ENCODE measurements at places on chromosomes 1 and 21.

DNA sequence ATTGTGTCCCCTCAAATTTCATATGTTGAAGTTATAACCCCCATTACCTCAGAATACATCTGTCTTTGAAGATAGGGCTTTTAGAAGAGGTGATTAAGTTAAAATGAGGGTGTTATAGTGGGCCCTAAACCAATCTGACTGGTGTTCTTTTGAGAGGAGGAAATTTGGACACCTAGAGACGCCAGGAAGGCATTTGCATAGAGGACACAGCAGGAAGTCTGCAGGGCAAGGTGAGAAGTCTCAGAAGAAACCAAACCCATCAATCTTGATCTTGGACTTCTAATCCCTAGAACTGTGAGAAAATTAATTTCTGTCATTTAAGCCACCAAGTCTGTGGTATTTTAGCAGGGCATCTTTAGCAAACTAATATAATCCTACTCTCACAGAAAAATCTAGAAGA lies 13.0 kb downstream of the GOLPH3L start:
- DNase-seq: no peak

DNA sequence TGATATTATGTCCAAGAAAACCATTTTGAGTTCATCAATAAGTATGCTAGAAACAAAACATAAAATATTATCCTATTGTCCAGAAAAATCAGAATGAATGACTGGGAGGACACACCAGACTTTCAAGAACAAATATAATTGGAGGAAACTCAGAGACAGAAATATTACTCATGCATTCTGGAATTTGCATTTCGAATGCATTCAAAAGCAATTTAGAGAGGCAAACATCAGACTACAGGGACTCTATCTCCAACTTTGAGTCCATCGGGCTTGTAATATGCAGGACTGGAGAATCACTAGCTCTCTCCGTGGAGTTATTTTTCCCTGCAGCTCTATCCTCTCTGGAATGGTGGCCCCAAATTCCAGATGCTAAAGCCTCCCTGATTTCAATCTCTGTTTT lies 161.8 kb downstream of the CDC42BPA start:
- DNase-seq: no peak

- DNase-seq: no peak
These were observed at the start of gene KRTAP10-8 for GRCh38 chr21:44612029-44612486. TSS of gene KRTAP10-8 (plus strand) at chr21:44612079. CDS start at chr21:44612101, 22 bp downstream.

GRCh38 chr1:5005171-5005570 lies 350.8 kb downstream of the AJAP1 start:
- DNase-seq: no peak

DNA sequence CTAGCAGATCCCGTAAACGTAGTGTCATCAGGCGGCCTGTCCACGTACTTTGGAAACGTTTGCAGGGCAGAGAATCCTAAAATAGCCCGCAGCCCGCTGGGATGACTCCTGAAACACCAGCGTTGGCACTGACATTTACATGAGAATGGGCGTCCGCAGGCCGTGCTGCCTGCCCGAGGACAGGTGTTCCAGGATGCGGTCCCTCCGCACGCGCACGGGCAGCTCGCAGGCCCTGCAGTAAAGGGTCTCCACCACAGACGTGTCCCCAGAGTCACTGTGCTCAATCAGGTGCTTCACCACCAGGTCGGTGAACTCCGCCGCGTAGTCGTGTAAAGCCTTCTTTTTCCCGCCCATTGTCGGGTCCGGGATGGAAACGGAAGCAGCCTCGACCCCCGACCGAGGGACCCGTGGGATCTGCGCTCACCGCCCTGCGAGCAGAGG lies 5.8 kb upstream of the CCDC27 start:
- no peak for DNase-seq

DNA sequence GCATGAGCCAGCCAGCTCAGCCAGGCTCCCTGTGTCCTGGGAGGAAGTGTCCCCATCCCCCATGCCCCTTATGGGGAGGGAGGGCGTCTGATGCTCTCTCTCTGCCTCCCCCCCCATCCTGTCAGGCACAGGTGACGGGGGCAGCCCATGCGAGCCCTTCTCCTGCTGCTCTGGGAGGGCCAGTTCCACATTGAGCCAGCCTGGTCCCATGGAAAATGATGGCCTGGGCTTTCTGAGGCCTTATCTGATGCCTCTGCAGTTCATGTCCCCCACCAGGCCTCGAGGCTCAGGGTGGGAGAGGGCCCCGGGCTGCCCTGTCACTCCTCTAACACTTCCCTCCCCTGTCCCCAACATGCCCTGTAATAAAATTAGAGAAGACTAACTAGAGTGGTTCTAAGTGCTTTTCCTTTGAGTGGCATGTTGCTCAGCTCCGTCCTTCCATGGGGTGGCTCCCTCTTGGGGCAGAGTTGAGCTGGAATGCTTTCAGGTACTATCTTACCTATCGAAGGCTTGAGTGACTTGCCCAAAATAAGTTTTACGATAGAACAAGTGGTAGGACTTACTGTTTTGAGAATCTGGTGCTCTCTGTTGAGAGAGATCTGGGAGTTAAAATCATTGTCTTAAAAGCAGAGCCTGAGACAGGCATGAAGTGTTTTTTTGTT lies 1.8 kb upstream of the MTFR1L start:
- DNase-seq: no peak

GRCh38 chr1:215084621-215085020 lies 2.1 kb downstream of the KCNK2 start:
- DNase-seq: no peak

GRCh38 chr1:179818260-179818659 lies 59.3 kb downstream of the TOR1AIP2 start:
- DNase-seq: no peak

DNA sequence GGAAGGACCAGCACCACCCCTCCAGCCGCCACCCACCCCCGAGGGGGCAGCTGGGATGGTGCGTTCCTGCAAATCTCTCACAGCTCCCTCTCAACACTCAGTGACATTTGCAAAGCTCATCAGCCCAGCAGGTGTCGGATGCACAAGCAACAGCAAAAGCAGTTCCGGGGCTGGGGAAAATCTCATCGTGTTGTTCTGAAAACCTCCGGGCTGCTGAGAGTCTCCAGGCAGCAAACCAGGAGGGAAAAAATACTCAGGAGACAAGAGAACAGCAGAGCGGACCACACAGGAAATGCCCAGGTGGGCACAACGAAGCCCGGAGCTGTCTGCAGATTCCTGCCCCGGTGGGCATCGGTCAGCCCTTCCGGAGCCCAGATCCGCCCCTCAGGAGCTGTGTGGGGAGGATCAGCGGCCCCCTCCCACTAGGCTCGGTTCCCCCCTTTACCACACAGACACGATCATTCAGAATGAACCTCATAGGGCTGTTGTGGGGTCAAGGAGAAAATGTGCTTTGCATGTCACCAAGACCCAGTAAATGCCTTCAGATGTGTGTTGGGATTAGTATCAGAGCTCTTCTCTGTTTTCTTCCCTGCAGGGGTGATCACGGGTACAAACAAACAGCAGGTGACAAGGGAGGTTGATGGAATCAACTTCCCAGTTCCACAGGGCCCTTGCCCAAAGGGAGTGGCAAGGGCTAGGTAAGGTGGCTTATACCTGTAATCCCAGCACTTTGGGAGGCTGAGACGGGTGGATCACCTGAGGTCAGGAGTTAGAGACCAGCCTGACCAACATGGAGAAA lies 127.0 kb upstream of the TIAM1 start:
- DNase-seq: no peak

GRCh38 chr1:16605532-16606505 lies 7.5 kb downstream of the NBPF1 start:
- DNase-seq: no peak

GRCh38 chr1:191913260-191913977 lies 244.8 kb upstream of the RGS18 start:
- no peak for DNase-seq

- no peak for DNase-seq
These were observed 594 bp downstream of the HDGF start for GRCh38 chr1:156750711-156751450.

- DNase-seq: no peak
These were observed 95.5 kb upstream of the RALGPS2 start for GRCh38 chr1:178629252-178630154.

DNA sequence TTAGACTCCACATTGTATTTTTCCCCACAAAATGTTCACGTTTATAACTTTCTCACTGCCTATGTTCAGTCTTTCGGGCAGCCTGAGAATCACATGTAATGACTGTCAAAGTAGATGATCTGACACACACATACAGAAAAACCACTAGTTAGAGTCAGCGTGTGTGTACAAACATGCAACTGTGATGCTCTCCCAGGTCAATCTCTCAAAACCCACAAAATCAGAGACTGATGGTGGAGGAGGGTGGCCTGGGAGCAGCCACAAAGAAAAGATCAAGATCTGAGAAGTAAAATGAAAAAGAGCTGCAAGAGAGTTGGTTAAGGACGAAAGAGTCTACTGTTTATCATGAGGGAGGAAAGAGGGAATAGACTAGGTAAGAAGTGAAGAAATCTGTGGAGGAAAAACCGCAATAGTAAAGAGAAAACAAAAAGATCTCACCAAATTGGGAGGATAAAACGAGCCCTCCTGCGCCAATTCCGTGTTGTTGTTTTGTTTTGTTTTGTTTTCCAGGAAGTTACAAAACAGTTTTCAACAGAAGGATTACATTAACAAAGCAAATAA lies 2.3 kb downstream of the EGLN1 start:
- no peak for DNase-seq

- peak; percentile 90 for DNase-seq
These were observed at the start of gene DONSON for GRCh38 chr21:33588485-33589335. TSS of gene DONSON (minus strand) at chr21:33588684. CDS start at chr21:33588641, 43 bp downstream.

GRCh38 chr1:195971589-195971988 lies 636.7 kb downstream of the KCNT2 start:
- DNase-seq: no peak

- DNase-seq: no peak
These were observed 139.9 kb downstream of the DHRS3 start for GRCh38 chr1:12477936-12478611.

DNA sequence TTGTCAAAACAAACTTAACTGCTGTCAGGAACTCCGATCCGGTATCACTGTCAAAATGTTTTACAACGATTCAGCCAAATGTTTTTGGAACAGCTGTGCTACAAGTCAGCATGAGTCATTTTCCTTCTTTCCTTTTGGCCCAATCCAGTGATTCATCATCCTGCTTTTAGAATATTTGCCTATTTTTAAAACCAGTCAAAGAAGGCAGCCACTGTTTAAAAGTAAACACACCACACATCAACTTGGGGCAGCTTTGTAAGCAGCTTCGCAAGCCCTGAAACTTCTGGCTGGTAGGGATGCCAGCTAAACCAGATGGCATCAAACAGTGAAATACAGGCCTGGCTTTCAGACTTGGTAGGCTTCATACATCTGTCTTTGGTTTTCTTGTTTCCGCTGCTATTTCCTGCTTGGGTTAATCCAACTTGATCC lies 14.9 kb downstream of the MAP3K7CL start:
- no peak for DNase-seq

- DNase-seq: no peak
These were observed 21.9 kb downstream of the NTNG1 start for GRCh38 chr1:107162745-107163144.
